ENCODE measurements at places on chromosomes 2 and 18.

GRCh38 chr18:21481739-21482138 lies 118.8 kb downstream of the ESCO1 start:
- H3K36me3 ChIP-seq = peaks cover 1% of the 10 kb centered on the region
- no peak overlapping the region for H3K27ac ChIP-seq
- H3K27me3 ChIP-seq = no peaks in the 10 kb centered on the region
- DNase-seq = no peak
- H3K4me3 ChIP-seq = no peak overlapping the region

GRCh38 chr18:11795916-11796315 lies 55.3 kb upstream of the CHMP1B start:
- H3K4me1 ChIP-seq = peaks cover 3% of the 10 kb centered on the region
- H3K27ac ChIP-seq = no peak overlapping the region
- no peak for DNase-seq
- no peaks in the 10 kb centered on the region for H3K27me3 ChIP-seq

- H3K27me3 ChIP-seq = no peaks in the 10 kb centered on the region
- H3K27ac ChIP-seq = no peak overlapping the region
- no peak overlapping the region for H3K4me3 ChIP-seq
- H3K36me3 ChIP-seq = no peaks in the 10 kb centered on the region
- peaks cover 9% of the 10 kb centered on the region for H3K4me1 ChIP-seq
These were observed 139.0 kb downstream of the GULP1 start for GRCh38 chr2:188430705-188431104.

- DNase-seq = no peak
- H3K27me3 ChIP-seq = peaks cover 98% of the 10 kb centered on the region
- no peak overlapping the region for H3K27ac ChIP-seq
- H3K36me3 ChIP-seq = no peaks in the 10 kb centered on the region
- no peak overlapping the region for H3K4me3 ChIP-seq
- H3K4me1 ChIP-seq = peaks cover under 1% of the 10 kb centered on the region
These were observed 61.4 kb downstream of the ZEB2 start for GRCh38 chr2:144458541-144458940.

GRCh38 chr2:120525056-120526046 lies 179.4 kb downstream of the INHBB start:
- no peaks in the 10 kb centered on the region for H3K36me3 ChIP-seq
- no peak overlapping the region for H3K27ac ChIP-seq
- H3K27me3 ChIP-seq = peaks cover 67% of the 10 kb centered on the region
- H3K4me3 ChIP-seq = no peak overlapping the region

- peaks cover 24% of the 10 kb centered on the region for H3K4me1 ChIP-seq
- no peak for DNase-seq
- H3K4me3 ChIP-seq = no peak overlapping the region
These were observed 277.9 kb upstream of the HS6ST1 start for GRCh38 chr2:128596396-128597120.

DNA sequence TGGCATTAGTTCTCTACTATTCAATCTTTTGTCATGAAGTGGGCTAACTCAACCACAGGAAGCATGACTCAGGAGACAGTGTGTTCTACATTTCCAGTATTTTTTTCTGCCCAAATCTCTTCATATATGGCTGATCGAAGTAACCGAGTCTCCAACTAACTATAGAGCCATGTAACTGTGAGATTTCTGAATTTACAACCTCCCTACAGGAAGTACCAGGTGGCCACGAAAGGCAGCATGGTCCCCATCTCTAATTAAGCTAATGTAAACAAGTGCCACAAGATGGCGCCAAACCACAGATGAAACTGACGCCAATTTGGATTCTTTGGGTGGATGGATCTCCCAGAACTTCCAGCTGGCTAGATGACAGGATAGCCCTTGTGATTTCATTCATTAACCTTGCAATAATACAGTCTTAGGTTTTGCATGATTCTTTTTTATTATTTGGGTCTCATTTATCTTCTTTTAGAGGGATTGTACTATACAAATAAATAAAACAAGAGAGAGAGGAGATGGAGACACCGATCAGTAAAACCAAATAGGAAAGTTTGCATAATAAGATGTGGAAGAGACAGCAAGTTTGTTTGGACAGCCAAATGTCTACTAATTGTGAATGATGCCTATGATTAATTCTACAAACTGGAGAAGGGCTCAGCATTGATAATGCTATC lies 18.3 kb upstream of the ARHGAP15 start:
- peak; percentile 27 for DNase-seq
- H3K27me3 ChIP-seq = no peaks in the 10 kb centered on the region
- H3K4me3 ChIP-seq = no peak overlapping the region
- no peaks in the 10 kb centered on the region for H3K36me3 ChIP-seq
- H3K27ac ChIP-seq = no peak overlapping the region
- H3K4me1 ChIP-seq = peaks cover 6% of the 10 kb centered on the region
